ENCODE measurements at places on chromosomes 7 and 10.

GRCh38 chr7:80821771-80822319 lies 97.0 kb downstream of the SEMA3C start:
- no peak for DNase-seq

GRCh38 chr7:155490697-155491628 lies 33.0 kb downstream of the EN2 start:
- peak; percentile 79 for DNase-seq

GRCh38 chr7:54915870-54916598 lies 102.8 kb upstream of the EGFR start:
- DNase-seq, result no peak

- no peak for DNase-seq
These were observed 891.6 kb downstream of the GRM8 start for GRCh38 chr7:126361183-126361582.

GRCh38 chr7:115561335-115562110 lies 469.0 kb downstream of the TFEC start:
- DNase-seq, result no peak
